Right cardiac atrium (tissue), 5 donors: ENCODE measurements at places on chromosomes 12 and 14. TPM values are rescaled to one million over a fixed set of nuclear protein-coding genes. Genes with fewer than 3 reads are reported as not detected.

- no peak for DNase-seq
Measured at GRCh38 chr14:32692441-32692840, 246.2 kb upstream of the NPAS3 start.

GRCh38 chr14:50821510-50822464 is 9.2 kb downstream of the NIN start:
- peak; percentile 30 for DNase-seq

- no peak for DNase-seq
Measured at GRCh38 chr12:85065837-85066482, 29.8 kb downstream of the LRRIQ1 start.

DNA sequence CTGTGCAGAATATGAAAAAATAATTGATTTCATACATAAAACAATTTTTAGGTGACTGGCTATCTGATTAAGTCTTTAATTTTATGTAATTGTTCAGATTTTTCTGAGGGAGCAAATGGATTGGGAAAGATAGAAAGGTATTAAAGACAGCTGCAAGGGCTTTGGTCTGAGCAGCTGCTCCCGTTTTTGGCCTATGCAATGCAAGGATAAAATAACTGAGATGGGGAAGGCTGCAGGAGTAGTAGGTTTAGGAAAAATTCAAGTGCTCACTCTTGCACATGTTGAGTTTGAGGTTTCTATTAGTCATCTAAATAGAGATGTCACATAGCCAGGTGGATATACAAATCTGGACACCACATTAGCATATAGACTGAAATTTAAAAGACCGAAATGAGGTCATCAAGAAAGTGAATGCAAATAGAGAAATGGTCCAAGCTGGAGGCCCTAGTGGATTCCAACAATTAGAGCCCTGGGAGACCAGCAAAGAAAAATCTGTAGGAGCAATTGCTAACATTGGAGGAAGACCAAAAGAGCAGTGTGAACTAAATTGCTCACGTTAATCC is 144.0 kb downstream of the PPFIA2 start:
- no peak for DNase-seq

DNA sequence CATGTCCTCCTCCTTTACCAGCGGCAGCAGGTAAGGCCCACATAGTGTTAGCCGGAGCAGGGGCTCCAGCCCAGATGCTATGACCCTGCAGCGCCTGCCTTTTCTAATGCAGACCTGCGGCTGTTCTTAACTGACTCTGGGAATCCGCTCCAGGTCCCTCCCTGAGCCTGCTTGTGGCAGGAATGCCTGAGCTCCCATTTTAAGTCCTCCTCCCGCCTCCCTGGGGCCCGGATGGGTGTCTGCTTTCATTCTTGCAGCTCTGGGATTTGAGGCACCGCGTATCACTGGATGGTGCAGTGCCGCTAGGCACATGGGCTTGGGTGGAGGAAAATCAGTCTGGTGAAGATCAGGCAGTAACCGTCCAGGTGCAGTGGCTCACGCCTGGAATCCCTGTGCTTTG is 7.6 kb downstream of the TSPAN9 start:
- DNase-seq: peak; percentile 59

GRCh38 chr12:88185988-88186387 is 43.9 kb downstream of the TMTC3 start:
- no peak for DNase-seq

DNA sequence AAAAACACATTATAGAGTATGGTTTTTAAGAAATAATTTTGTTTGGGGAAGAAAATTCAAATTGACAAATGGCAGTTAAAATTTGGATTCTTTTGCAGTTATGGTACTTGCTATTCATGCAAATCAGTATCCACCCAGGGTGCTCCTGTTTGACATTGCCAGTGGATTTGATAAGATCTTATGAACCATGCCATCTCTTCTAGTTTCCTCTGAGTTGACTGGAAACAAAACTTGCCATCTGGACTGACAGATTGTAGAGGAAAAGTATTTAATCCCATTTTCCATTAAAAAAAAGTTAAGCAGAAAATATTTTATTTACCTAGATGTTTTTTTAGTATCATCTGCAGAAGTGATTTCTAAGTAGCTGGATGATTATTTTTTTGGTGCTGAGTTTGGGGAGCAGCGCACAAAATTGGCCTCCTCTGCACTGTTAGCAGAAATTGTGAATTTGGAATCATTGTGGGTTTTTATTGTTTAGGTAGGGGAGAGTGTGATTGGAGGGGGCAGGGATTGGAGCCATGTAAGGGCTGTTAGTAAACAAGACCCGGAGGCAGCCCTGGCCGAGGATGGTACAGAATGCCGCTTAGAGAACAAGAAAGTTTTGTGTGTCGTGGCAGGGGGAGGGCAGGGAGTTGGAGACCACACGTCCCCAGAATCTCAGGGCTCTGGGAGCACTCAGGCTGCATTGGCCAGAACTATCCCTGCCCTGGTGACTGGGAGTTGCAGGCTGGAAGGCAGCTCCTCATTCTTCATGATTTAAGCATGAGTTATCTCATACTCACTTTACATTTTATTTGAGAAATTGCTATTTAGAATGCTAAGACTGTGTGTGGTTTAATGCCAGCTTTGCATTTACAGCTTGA is 56.6 kb downstream of the WDR20 start:
- no peak for DNase-seq

DNA sequence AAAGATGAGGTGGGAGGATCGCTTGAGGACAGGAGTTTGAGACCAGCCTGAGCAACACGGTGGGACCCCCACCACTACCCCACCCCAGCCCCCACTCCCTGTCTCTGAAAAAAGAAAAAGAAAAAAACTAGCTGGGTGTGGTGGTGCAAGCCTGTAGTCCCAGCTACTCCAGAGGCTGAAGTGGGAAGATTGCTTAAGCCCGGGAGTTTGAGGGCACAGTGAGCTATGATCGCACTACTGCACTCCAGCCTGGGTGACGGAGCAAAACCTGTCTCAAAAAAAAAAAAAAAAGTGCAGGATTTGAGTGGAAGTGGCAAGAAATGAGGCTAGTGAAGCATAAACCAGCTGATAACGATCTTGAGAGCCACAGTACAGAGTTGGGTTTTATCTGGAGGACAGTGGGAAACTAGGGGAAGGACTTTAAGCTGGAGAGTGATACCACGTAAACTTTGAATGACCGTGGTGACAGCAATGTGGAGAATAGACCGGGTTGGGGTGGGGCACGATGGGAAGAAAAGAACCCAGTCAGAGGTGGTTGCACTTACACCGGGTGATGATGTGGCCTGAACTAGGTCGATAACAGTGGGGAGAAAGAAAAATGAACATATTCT is 85.3 kb downstream of the TMEM260 start:
- no peak for DNase-seq

TROAP gene
- total RNA-seq: 1.7 TPM
